MCF 10A (cell line): ENCODE measurements at places on chromosomes 7 and 10.

GRCh38 chr7:79515358-79515757, 61.9 kb upstream of the MAGI2 start:
- DNase-seq = no peak

- peak; percentile 1 for DNase-seq
Measured at GRCh38 chr10:8817299-8817698, 762.8 kb downstream of the GATA3 start.

GRCh38 chr10:21523557-21524008, 1.9 kb downstream of the SKIDA1 start:
- DNase-seq = no peak

DNA sequence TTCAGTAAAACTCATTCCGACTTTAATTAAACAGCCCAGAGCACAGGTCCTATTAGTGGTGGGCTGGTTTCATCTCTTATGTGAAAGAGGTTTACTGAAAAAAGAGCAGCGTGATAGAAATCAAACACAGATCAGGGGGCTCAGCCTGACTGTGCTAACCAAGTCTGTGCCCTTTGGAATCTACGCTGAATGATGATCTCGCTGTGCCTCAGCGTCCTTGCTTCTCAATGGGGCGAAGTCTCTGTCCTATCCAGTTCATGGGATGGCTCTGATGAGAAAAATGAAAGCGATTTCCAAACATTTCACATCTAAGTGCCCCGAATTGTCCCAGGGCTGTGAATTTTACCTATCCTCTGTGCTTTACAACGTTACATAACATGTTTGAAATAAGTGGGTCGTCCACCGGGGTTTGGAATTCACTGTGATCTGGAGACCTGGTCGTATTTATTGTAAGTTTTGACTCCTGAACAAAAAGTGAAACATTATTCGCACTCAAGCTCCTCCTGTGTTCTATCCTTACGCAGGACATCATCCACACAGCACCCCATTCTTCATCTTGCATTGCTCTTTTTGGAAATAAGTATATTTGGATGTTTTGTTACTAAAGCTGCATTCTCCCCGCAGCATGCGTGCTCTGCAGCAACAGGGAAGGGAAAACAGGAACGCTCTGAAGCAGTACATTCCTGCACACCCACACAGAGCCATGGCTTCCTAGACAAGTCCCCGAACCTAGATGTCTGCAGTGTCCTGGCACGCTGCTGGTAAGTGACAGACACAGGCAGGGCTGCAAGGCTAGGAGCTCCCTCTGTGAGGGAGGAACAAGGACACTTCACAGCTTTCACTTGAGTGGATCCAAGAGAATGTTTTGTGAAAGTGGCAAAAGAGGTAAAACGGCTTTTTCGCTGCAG, 83.5 kb downstream of the SLC37A3 start:
- DNase-seq = no peak

- DNase-seq = no peak
Measured at GRCh38 chr7:137953043-137953664, 48.7 kb downstream of the CREB3L2 start.

- peak; percentile 75 for DNase-seq
Measured at GRCh38 chr7:29921404-29922010, 68.1 kb downstream of the SCRN1 start.

- DNase-seq = no peak
Measured at GRCh38 chr10:80614576-80615416, 77.1 kb downstream of the SH2D4B start.

GRCh38 chr7:17108049-17108584, 190.3 kb upstream of the AHR start:
- DNase-seq = no peak

DNA sequence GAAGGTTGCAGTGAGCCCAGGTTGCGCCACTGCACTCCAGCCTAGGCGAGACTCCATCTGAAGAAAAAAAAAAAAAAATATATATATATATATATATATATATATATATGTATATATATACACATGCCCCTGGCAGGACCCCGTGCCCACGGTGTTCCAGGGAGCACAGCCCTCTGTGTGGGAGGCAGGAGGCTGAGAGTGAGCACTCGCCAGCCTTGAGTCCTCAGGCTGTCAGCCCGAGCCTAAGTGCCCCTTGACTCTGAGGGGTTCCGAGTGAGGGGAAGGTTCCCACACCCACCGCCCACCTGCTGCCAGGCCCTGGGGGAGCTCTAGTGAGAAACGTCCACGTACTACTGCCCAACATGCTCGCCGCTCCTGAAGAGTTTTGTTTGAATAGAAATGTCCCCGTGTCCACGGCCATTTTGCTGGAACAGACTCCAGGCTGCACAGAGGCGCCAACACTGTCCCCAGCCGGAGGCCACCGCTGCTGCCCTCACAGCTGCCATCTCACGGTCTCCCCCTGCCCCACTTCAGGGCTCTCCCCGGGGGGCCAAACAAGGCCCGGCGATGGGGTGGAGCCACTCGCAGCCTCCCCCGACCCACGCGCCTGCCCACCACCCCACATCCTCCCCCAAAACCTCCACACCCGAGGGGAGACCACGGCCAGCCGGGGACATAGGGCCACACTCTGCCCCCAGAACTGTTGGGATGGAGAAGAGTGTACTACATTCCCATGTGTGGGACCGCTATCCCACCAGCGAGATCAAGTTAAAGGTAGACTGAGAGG, 62.8 kb upstream of the EBF3 start:
- no peak for DNase-seq

- DNase-seq = no peak
Measured at GRCh38 chr10:32073128-32073527, 16.9 kb upstream of the KIF5B start.

- peak; percentile 80 for DNase-seq
Measured at GRCh38 chr10:97596101-97597082, 6.9 kb downstream of the C10orf62 start.

DNA sequence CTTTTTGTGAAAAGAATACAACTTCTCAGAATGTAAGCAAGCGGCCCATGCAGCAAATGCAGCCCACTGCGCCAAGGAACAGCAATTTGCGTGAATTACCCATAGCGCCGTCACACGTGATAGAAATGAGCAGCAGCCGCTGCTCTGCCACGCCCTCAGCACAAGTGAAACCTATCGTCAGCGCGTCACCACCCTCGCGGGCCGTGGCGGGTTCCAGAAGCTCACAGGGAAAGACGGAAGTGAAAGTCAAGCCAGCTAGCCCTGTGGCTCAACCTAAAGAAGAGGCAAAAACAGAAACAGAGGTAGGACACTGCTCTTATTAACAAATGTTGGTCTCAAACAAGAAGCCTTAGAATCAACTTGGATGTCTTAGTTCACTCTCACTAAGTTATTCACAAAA, 70.5 kb downstream of the SHH start:
- no peak for DNase-seq

- DNase-seq = no peak
Measured at GRCh38 chr10:110730345-110731050, 86.4 kb downstream of the RBM20 start.

DNA sequence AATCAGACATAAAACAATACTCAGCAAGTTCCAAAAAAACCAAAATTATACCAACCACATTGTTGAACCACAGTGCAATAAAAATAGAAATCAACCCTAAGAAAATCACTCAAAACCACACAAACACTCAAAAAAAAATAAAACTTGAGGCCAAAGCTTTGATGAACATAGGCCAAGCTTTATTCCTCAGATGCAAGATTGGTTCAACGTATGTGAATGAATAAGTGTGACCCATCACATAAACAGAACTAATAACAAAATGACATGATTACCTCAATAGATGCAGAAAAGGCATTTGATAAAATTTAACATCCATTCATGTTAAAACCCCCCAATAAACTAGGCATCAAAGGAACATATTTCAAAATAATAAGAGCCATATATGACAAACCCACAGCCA, 506.1 kb upstream of the FZD8 start:
- peak; percentile 30 for DNase-seq

DNA sequence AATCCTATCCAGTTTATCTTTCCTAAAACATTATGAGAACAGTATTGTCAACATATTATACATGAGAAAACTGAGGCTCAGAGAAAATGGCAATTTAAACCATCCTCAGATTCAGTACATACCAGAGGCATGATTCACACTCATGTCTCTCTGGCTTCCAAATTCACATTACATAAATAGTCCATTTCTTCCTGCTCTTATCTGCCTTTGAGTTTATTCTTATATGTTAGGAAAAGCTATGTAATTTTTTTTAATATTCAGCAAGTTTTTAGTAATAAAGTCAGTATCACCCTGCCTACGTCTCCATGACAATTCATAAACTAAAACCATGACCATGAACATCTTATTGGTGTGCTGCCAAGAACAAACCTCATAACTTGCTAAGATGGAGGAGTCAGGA, 1260.2 kb upstream of the SORCS1 start:
- peak; percentile 10 for DNase-seq

DNA sequence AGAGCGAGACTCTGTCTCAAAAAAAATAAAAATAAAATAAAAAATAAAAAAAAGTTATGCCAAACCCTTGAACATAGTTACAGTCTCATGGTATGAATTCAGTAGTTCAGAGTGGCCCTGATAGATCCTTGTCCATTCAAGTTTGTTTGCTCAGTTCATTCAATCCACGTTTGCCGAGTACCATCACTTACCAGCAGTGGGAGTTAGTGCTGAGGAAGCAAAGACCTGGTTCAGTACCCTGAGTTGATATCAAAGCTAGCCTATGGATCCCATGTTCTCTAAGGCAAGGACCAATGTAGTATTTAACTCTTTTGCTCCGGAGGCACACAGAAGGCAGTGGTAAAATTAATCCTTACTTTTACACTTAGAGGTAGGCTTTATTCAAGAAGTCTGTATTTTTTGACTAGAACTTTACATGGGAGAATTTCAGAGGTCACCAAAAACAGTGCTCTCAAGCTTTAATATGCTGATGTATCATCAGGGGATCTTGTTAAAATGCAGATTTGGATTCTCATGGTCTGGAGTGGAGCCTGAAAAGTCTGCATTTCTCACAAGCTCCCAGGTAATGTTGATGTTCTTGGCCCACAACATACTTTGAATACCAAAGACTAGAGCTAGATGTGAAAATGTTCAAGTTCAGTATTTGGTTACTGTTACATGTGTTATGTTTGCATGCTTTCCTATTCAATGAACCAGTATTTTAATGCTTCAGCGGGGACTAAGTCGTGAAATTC, 38.1 kb upstream of the HBP1 start:
- DNase-seq = no peak

DNA sequence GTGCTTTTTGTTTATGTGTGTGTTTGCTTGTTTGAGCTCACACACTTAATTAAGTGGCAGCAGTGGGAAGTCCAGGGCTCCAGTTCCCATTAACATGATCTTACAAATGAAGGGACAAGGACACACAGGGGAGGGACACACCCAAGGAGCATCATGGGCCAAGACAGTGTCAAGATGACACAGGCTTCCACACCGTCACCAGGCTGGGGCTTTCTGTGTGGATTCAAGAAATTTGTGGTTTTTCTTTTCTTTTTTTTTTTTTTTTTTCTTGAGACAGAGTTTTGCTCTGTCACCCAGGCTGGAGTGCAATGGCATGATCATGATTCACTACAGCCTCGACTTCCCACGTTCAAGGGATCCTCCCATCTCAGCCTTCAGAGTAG, 173.6 kb downstream of the KIAA1217 start:
- peak; percentile 8 for DNase-seq

DNA sequence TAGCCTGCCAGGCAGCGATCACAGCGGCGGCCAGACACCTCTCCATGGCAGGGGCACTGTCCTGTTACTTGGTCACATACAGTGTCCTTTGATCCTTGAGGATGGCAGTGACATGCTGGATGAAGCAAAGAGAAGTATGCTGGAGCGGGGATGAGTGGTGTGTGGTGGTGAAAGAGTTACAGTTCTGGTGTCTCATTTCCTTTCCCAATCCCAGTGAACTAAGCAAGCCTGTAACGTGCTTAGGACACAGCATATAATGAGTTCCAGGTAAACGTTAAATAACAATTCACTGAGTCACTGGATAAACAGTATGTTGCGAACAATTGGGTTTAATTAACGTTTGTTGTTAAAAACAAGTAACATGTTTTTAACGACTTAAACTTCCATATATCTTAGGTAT, 63.5 kb upstream of the LAMB1 start:
- peak; percentile 77 for DNase-seq

DNA sequence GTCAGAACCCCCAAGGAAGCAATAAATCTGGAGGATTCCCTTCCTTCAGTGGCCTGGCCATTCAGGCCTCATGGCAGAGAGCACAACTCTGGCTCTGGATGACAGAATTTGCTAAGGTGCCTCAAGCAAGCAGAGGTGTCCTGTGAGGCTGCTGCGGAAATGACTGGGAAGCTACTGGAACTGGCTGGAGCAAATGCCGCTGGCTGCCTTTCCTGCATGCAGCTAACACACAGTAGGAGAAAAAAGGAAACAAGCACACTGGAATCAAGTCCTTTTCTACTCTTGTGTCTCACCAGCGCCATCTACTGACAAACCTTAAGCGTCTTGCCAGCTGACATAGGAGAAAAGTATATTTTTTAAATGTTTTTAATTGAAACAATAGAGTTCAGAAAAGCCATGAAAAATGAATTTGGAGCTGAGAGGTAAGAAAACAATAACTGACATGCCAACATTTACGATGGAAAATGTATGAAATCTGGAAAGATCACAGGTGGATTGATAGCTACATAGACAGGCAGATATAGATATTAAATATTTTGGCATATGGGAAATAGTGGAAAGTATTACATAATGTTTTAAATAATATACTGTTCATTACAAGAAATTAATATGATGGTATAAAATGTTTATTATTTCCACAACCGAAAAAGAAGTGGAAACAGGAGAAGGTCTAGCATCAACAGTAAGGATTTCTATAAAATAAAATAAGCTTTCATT, 951.6 kb downstream of the ANKRD7 start:
- peak; percentile 79 for DNase-seq

- no peak for DNase-seq
Measured at GRCh38 chr10:34585422-34586112, 229.5 kb downstream of the PARD3 start.

GRCh38 chr7:101671371-101672356, 42.6 kb upstream of the MYL10 start:
- DNase-seq = no peak

DNA sequence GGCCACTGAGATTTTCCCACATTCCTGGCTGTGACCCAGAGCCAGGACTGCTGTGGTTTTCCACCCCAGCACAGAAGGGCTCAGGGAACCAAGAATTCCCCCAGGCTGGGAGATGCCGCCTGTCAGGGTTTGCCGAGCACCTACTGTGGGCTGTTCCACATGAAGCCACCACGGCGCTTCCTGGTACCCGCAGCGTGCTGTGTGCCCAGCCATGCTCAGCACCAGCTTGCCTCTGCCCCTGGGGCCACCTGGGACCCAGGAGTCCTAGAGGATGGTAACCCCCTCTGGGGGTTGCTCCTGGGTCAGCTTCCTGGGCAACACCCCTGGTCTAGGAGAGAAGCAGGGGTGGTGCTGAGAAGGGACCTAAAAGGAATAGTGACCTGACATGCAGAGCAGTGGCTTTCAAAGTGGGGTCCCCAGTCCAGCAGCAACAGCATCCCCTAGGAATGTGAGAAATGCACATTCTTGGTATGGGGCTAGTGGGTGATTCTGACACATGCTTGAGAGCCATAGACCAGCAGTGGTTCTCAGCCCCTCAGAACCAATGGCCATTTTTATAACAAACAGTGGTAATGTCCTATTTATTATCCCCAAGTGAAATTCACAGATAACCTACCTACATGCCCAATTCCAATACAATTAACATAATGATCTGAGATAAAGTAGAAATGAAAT, 53.4 kb downstream of the TSPAN15 start:
- DNase-seq = no peak

GRCh38 chr10:30540276-30540675, 89.3 kb downstream of the LYZL2 start:
- DNase-seq = peak; percentile 19

- no peak for DNase-seq
Measured at GRCh38 chr10:117175215-117175900, 21.9 kb upstream of the KCNK18 start.
